BJ (cell line): ENCODE measurements at places on chromosomes 5 and 9. TPM values are rescaled to one million over a fixed set of nuclear protein-coding genes. Genes with fewer than 3 reads are reported as not detected.

DNA sequence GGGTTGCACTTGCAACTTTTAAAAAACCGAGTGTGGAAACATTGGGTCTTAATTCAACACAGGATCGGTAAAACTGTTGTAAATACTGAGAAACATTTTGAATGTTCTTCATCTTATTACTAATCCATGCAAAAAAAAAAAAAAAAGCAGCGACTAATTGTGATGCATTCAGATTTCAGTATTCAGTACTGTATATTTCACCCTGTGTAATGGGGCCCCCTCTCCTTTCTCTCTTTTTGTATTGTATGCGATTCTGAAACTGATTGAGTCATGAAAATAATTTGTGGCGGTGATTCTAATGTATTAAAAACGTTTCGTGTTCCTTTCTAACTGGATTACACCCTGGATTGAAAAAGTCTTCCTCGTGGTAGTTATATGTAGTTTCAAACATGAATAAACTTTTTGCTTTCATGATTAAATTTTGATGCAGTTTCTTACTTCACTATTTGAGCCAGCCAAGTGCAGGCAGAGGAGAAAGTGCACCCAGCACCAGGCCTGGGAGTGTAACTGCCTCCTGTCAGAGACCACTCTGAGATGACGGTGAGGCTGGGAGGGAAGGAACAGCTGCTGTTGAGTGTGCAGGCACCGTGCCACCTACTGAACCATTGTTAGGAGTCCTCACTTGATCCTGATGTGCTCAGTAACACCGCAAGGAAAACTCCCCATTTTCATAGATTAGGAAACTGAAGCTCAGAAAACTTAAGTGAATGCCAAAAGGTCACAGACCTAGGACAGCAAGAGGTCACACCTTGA lies 220.0 kb downstream of the PBX3 start:
- DNase-seq = no peak

GRCh38 chr5:133032852-133033742 lies 6.7 kb upstream of the ZCCHC10 start:
- no peak for DNase-seq

GRCh38 chr9:127148014-127148413 lies 25.6 kb upstream of the ANGPTL2 start:
- DNase-seq = no peak

DNA sequence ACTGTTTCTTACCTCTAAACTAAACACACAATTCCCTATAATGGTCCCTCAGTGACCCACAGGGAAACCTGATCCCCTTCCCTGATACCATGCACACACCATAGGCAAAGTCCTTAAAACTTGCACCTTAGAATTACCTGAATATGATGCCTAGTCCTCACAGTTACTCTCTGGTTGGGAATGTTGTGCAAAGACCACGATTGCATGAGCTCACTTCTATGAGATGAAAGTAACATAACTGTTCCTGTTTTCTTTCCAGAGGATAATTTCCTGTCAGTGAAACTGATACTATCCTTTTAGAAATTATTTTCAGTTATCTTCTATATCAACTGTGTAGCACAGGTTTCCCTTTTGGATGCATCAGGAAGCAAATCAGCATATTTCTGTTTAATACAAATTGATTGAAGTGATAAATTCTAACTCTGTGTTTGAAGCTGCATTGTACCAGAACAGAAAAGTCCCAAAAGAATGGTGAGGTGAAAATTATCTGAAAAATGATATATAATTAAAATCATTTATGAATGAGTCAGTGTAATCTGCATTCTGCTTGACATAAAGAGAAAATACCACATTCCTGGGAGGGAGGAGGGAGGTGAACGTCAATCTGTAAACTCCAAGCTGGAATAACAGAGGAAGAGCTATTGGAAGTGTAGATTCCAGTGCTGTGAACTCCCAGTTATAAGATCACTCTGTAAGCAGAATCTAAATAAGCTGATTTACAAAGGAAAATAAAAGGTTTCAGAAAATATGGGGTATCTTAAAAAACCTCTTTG lies 51.2 kb upstream of the TNFAIP8 start:
- no peak for DNase-seq

GRCh38 chr5:139654871-139655491 lies 6.8 kb downstream of the CXXC5 start:
- DNase-seq = no peak

GRCh38 chr5:90119531-90119971 lies 290.0 kb downstream of the CETN3 start:
- DNase-seq = no peak

GRCh38 chr5:43038496-43038989 lies 1.6 kb downstream of the ANXA2R start:
- no peak for DNase-seq

DNA sequence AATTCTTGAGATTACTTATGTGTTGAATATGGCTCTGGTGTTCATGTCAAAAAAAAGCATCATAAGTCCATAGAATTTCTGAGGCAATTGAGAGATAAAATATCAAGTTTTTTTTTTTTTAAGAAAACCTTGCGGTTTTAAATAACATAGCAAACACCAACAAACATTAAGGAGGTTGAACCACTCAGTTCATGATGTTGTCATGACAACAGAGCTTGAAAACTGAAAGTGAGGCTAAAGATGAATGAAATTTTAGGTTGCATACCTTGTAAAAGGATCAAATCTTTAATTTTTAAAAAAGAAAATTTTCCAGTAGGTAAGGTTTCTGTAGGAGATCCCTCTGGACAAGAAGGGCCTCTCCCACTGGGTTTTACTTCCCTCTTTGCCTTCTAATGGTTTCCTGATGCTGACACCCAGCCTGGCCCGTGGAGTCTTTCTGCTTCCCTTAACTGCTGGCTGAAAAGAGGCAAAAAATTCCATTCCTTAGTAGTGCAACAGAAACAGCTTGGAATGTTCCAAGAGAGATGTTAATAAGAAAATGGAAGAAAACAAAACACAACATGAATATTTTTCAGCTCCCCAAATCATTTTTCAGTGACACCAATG lies 60.0 kb upstream of the FER start:
- DNase-seq = no peak

Gene RANBP3L
- not detected in 2 replicates for polyA plus RNA-seq
